ENCODE measurements at places on chromosomes 5 and 9.
A peak's percentile ranks its signal among the peaks of the same experiment; 100 is the strongest.

DNA sequence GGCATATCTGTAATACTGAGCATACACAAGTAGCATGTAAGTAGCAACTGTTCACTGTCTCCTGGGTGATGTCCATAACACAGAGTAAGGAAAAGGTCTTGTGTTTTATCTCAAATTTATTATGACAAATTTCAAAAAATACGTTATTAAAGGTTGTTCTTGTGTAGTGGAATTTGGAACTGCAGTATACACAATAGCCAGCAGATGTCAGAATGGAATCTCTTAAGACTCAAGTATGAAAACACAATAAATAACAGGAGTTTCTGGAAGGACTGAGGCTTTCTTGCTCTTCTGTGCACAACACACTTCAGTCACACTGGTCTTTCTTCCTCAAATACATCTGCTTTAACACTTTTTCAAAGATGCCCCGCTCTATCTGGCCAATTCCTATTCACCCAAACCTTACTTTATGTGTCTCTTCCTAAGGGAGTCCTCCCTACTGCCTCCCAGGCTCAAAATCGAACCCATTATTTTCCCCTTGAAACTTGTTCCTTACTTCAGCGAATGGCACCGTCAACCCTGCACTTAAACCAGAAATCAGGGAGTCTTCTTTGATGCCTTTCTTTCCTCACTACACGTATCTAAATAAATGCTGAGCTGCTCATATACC, 6.5 kb upstream of the FBXO10 start:
- DNase-seq, result no peak

- no peak for DNase-seq
These were observed 66.5 kb downstream of the PRDM6 start for GRCh38 chr5:123155446-123155960.

- no peak for DNase-seq
These were observed 93.7 kb downstream of the NFIB start for GRCh38 chr9:14220256-14220655.

DNA sequence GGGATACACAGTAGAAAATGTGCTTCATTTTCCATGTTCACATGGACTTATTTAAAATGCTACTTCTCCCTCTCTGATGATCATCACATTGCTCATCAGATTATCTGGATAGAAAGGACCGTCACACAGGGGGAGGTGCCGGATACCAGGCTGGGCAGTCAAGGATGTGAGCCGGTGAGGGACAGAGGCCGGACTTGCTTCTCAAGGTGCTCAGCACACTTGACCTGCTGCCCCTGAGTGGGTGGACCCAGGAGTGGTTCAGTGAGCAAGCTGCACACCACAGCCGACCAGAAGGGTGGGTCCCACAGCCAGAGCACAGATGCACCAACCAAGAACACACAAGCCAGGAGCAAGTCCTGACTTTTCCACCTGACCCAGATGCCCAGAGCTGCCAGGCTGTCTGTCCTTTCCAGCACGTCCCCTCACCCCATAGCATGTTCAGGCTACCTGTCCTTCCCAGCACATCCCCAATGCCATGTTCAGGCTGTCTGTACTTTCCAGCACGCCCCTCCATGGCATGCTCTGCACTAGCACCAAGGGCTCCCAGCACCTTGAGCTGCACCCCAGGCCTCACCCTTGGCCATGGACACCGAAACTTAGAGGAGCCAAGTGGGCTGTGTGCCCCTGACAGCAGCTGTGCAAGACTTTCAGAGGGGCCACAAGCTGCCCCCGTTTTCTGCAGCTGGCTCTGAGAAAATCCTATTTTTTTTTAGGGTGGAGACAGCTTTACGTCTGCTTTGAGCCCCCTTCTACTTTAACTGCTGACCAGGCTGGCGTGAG, 77.8 kb downstream of the SECISBP2 start:
- DNase-seq, result no peak

- DNase-seq, result no peak
These were observed 132.1 kb downstream of the PALM2AKAP2 start for GRCh38 chr9:109912082-109912582.

DNA sequence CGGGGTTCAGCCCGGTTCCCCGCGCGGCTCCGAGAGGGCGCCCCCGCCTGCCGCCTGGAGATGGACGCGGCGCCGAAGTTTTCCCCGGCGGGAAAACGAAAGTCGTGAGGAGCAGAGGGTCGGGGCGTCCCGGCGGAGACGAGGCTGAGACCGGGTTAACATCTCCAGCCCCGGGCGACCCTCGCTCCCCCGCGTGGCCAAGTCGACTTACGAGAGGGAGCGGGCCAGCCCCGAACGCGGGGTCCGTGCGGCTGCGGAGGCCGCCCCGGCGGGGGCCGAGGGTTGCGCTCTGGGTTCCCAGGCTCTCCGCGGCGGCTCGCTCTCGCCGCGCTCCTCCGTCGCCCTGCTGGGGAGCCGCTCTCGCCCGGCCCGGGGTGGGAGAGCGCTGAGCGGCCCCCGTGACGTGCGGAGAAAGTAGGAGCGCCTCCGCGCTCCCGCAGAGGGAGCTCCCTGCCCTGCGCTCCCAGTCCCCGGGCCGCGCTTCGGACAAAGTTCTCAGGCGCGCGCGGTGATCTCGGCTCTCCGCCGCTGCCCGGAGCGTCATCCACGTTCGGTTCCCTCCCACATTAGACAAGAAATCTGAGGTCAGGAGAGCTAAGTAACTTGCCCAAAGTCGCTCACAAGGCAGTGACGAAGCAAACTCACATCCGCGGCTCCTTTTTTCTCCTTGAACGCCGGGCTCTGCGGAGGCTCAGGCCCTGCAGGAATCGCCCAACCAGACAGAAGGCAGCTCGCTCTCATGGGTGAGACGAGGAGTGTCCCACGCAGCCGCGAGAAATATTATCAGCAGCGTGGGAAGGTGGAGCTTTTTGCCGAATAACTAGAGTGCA, 1.2 kb upstream of the GCNT4 start:
- DNase-seq, result peak; percentile 23

DNA sequence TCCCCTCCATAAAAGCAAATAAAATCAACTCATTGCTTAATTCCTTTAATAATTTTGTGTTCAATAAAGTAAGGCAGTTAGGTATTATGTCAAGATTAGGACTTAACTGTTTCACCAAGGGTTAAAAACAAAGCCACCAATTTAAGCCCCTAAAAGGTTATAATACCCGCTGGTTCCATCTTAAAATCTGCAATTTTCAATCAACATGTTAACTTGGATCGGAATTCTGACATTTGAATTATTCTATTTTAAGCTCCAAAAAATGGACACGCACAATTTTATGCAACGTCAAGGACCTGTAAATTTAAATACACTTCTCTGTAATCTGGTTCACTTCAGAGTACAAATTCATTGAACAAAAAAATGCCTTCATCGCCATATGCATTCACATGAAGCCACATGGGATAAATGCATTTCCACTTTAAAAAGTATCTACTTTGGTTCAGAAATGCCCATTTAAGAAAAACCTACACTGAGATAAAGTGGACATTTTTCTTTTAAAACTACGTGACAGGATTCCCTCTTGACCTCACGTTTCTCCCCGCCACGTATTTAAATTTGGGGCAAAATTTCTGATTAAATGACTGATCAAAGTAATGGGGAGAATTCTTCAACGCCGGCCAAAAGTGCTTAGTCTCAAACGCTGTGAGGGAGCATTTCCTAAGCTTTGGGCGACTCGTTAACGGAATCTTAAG, 721 bp downstream of the GIN1 start:
- no peak for DNase-seq

GRCh38 chr5:125376059-125376641, 629.7 kb upstream of the ZNF608 start:
- DNase-seq, result no peak

DNA sequence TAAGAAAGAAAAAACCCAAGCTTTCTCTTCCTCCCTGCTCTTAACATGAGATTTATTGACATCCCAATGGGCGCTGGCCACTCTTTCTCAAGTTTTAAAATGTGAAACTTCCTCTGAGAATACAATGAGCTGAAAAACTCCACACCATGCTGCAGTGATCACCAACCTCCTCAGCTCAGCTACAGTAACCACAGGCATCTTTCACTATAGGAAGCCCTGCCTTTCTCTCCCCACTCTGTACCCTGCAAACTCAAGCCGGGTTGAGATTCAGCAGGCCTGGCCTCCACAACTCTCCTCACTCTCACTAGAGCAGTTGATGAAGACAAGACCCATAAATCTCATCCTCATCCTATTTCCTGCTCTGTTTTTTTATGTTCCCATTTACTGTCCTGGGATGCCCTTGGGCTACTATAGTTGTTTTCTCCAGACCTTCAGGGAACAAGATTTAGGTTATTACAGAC, 48.3 kb downstream of the SH3TC2 start:
- no peak for DNase-seq

DNA sequence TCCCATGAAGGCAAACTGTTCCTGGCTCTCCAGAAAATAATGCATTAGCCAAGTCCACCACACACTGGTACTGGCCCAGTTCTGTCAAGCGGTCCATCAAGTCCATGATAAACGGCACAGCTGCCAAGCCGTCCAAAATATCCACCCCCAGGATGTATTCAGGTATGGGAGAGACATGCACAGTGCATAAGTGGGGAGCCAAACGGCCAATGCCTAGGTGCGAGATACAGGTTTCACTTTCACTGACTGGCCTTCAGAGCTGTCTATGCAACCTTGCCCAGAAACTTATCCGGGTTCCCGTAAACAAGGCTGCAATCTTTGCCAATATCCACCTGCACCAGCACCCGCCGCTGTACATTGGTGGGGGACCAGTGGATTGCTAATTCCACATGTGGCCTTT, 795.8 kb downstream of the EFNA5 start:
- no peak for DNase-seq

- DNase-seq, result no peak
These were observed 124.2 kb downstream of the GNA14 start for GRCh38 chr9:77523891-77524290.

- no peak for DNase-seq
These were observed 563.8 kb downstream of the TLE1 start for GRCh38 chr9:81125446-81126092.

- no peak for DNase-seq
These were observed 234.9 kb upstream of the DAP start for GRCh38 chr5:10995891-10996290.

- no peak for DNase-seq
These were observed 350.5 kb downstream of the SPOCK1 start for GRCh38 chr5:137148655-137149054.

DNA sequence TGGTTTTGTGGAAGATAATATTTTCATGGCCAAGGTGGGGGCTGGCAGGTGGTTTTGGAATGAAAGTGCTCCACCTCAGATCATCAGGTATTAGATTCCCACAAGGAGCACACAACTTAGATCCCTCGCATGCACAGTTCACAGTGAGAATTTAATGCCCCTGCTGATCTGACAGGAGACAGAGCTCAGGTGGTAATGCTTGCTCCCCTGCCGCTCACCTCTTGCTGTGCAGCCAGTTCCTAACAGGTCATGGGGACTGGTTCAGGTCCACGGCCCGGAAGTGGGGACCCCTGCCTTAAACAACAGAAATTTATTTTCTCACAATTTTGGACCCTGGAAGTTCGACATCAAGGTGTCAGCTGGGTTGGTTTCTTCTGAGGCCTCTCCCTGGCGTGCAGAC, 668.7 kb upstream of the ZNF608 start:
- DNase-seq, result no peak

DNA sequence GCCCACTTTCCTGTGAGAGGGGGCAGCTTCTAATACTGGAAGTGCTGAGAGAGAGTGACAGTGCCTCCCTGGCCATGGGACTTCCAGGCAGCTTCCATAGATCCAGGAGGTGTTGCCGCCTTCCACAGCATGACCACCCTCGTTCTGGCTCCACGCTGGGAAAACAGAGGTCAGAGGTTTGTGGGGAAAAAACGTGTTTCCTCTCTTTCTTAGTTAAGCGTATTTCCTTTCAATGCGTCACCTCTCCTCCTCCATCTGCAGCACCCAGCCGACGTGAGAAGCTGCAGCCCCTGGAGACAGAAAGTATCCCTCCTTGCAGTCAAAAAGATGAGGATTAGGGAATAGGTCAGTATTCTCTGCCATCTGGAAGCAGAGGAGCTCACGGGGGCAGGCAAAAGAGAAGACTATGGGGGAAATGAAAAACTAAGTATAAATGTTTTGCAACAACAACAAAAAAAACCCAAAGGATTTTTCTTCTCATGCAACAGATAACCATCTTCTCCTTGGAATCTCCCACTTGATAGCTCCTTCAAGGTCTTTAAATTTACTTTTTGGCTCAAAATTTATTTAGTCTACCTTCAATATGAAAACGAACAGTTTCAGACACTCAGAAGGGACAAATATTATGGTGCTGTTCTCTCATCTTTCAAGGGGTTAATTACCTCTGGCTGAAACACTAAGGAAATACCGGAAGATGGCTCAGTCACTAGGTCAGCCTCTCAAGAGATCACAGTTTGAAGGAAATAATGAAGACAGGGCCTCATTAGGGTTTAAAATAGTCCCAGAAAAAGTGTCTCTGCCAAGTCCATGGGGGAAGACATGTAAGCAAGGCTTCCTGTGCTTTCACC, 38.0 kb downstream of the MTMR12 start:
- DNase-seq, result no peak

DNA sequence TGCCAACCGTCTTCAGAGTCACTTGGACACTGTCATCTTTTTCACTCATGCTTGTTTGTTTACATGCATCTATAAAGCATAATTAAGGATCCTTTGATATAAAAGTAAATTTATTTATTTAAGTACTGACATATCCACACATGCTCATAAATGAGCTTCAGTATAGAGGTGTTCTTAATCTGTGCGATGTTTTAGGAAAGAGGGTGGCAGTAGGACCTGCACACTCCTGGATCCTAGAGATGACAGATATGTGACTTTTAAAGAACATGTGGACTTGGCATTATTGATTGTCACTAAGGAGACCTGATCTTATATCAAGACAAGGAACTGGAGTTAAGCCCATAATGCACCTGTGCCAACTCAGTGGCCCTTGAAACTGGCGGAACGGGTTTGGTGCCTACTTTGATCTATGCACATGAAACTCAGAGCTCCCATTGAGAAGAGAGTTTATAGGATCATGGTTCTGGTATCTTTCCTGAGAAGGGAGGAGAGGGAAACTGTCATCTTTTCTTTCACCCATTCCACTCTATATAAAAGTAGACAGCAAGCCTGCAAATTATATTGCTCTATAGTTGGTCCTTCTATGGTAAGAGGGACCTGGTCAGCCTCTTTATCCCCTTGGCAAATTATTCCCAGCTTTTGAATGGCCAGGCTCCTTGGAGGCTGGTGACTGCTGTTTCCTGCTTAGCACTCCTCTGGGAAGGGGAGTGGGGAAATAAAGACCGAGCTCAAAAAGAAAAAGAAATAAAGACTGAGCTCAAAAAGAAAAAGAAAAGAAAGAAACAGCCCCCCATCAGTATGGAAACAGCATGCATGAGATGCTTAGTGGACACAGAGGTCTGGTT, 57.8 kb upstream of the LIFR start:
- DNase-seq, result no peak

- no peak for DNase-seq
These were observed 53.2 kb downstream of the MSX2 start for GRCh38 chr5:174777583-174777982.

GRCh38 chr5:51582871-51583394, 199.7 kb downstream of the ISL1 start:
- DNase-seq, result no peak

GRCh38 chr5:10455277-10455670, 13.6 kb downstream of the ROPN1L start:
- no peak for DNase-seq

GRCh38 chr9:116000748-116001329, 152.8 kb upstream of the PAPPA start:
- DNase-seq, result no peak

Data from stimulated activated CD4-positive, alpha-beta T cell treated with anti-CD3 and anti-CD28 coated beads, Interleukin-1b, Interleukin-23, amount 100 ng/mL, for 4 hours (primary cell).